ENCODE measurements at places on chromosomes 1 and 21. TPM values are rescaled to one million over a fixed set of nuclear protein-coding genes. Genes with fewer than 3 reads are reported as not detected.

The TRIM17 gene
- total RNA-seq = 1.2 TPM

The LIN9 gene
- total RNA-seq = 3.9 TPM

The RASAL2 gene
- 25.5 TPM for total RNA-seq

DNA sequence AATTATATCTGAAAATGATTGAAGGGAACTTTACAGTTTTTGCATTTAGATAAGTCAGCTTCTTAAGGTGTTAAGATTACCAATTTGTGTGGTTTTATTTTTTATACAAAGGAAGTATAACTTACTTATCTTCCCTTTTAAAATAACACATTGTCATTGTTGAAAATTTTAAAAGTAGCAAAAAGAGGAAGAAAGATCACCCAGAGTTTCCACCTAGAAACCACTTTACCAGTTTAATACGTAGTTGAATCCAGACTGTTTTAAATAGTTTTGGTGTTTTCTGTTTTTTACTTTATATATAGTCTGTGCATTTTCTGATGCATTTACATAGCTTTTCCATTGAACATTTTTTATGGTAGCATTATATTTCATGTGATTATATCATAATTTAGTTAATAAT, 6.1 kb downstream of the CCDC18 start:
- no peak for DNase-seq

DNA sequence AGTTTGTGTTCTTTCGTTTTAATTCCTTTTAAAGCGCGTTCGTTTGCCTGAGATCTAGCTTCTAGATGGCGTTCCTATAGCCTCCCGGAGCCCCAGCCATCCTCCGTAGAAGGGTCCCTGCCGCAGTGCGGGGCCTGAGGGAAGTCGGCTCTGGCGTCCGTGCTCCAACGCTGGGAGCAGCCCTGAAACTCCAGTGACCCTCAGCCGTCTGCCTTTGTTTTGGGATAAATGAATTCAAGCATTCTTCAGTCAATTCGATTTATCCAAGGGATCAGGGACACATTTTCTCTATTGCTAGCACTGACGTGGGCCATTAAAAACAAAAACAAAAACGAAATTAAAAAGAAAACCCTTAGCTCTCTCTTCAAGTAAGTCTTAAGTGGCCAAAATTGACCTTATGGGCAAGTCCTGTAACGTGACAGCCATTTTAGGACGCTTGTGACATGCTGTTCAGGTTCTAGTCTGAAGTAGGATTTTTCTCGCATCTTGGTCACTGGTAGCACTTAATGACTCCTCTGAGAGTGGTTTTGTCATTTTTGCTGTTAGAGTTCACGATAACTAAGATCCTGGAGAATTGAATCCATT, 742 bp upstream of the HSPA13 start:
- DNase-seq = no peak

GRCh38 chr1:205715628-205716027, 34.4 kb downstream of the NUCKS1 start:
- no peak for DNase-seq

- DNase-seq = no peak
These were observed 3.0 kb upstream of the SOD1 start for GRCh38 chr21:31656199-31657095.

GRCh38 chr1:170663404-170664092, 383 bp upstream of the PRRX1 start:
- DNase-seq = no peak
